ENCODE measurements at places on chromosomes 2 and 18.

DNA sequence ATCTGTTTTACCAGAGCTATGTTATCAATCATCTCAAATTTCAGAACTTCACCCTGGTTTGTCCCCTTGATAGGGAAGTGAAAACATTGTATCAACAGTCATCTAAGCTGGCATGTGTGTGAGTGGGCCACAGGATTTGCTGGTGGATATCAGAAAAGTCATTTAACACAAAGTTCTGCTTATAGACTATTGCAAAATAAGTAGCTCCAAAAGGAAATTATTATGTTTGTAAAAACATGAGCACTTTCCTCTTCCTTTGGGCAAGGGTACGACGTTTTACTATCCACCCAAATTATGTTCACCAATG, 20.7 kb upstream of the COPS8 start:
- no peak for DNase-seq

DNA sequence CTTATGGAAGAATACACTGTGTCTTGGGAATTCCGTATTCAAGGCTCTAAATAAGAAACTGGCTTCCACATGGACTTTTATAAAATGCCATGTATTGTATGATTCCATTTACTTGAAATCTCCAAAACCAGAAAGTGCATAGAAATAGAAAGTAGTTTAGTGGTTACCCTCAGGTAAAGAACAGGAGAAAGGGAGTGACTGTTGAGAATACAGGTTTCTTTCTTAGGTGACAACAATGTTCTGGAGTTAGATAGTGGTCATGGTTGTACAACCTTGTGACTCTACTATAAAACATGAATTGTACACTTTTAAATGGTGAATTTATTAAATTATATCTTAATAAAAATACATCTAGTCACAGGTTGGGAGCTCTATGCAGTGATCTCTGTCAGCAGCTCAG, 481.8 kb downstream of the SPAG16 start:
- DNase-seq, result no peak

DNA sequence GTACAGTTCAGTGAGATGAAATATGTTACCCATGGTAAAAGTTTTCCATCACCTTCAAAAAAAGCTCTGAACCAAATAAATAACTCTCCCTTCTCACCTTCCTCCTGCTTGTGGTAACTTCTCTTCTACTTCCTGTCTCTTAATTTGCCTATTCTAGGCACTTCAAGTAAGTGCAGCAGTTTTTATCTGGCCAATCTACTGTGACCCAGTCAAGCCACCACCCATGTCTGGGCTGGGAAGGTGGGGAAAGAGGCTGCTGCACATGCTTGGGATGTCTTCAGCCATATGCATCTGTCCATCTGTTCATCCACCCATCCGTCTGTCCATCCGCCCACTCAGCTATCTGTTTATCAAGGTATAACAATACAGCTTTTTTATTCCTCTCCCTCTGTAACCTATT, 31.6 kb downstream of the ZNF532 start:
- no peak for DNase-seq

DNA sequence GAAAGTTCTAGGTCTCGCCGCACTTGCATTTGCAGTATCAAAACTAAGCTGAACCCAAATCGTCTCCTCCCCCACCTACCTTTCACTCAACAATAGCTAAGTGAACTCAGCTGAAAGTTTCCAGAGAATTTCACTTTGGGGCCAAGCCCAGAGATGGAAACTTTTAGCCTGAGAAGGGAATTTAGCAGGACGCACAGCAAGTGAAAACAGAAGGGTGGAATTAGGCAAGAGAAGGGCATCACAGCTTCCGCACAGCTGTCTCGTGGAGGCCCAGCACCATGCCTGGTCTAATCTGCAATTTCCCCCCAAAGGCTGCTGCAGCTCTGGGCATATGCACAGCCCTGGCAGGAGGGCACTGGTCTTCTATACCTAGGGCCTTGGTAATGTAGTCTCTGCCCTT, 262.0 kb downstream of the TNS1 start:
- no peak for DNase-seq

GRCh38 chr2:35293261-35293660, 1062.3 kb upstream of the CRIM1 start:
- DNase-seq, result no peak
